ENCODE measurements at places on chromosomes 1 and 21. TPM values are rescaled to one million over a fixed set of nuclear protein-coding genes. Genes with fewer than 3 reads are reported as not detected.
A peak's percentile ranks its signal among the peaks of the same experiment; 100 is the strongest.

DNA sequence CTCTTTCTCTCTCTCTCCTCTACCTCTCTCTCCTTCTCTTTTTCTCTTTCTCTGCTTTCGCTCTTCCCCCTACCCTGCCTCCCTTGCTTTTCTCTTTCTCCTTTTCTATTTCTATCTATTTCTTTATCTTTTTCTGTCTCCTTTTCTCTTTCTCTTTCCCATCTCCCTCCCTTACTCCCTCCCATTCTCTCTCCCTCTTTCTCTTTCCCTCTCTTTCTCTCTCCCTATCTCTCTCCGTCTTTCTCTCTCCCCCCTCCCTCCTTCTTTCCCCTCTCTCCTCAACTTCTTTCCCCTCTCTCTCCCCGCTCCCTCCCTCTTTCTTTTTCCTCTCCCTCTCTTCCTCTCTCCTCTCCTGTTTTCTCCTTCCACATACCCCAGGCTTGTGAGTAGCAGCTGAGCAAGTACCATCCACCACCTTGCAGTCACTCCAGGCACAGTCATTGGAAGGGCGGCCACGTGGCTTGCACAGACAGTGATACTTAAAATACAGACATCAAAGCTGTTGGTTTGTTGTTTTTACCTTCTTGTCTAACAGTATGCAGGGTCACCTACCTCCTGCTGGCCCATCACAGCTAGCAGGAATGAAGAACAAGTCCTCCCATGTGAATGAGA, 209.1 kb upstream of the COA6 start:
- no peak for DNase-seq

DNA sequence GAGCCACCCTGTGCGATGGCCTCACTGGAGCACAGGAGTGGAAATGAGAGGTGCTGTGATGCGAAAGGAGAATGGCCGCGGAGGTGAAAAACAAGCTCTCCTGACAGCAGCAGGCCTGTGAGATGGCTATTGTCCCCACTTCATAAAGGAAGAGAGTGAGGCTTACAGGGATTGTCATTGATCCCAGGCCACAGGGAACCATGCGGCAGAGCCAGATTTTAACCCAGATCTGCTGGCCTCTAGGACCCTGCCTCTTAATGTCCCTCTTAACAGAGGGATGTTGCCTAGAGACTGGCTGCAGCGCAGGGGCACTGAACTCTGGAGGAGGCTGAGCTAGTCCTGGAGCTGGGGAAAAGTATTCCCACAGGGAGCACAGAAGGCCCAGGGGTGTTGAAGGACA, 3.1 kb upstream of the SYTL1 start:
- DNase-seq: no peak

DNA sequence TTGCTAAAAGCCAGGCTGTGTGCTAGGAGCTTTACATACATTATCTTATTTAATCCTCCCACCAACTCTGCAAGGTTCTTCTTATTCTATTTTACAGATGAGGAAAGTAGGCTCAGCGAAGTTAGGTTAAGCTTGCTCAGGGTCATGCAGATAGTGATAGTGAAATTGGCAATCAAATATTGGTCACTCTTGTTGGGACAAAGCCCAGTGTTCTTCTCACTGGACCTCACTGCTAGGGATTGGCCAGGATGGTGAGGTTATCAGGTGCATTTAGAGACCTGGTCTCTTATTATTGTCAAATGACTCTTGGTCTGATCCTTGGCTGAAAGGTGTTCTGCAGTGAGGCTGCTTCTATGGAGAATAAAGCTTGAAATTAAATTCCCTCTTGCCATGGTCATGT, 145.1 kb downstream of the CNIH3 start:
- no peak for DNase-seq

DNA sequence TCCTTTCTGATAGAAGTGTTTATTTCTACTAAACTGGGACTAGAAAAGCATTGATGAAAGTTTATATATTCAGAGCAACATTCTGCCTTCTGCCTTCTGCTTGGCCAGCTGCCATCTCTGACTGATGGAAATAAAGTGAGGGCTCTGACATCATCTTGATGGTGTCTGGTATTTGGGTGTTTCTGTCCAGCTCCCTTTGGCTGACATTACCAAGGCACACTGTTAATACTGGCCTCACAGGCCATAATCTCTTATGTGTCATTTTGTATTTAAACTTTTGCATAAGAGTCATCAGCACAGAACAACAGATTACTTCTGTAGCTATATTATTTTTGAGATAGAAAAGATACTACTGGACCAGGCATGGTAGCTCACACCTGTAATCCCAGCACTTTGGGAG, 216.9 kb downstream of the RYR2 start:
- no peak for DNase-seq

GRCh38 chr21:35420656-35421055, 371.6 kb upstream of the RUNX1 start:
- no peak for DNase-seq

DNA sequence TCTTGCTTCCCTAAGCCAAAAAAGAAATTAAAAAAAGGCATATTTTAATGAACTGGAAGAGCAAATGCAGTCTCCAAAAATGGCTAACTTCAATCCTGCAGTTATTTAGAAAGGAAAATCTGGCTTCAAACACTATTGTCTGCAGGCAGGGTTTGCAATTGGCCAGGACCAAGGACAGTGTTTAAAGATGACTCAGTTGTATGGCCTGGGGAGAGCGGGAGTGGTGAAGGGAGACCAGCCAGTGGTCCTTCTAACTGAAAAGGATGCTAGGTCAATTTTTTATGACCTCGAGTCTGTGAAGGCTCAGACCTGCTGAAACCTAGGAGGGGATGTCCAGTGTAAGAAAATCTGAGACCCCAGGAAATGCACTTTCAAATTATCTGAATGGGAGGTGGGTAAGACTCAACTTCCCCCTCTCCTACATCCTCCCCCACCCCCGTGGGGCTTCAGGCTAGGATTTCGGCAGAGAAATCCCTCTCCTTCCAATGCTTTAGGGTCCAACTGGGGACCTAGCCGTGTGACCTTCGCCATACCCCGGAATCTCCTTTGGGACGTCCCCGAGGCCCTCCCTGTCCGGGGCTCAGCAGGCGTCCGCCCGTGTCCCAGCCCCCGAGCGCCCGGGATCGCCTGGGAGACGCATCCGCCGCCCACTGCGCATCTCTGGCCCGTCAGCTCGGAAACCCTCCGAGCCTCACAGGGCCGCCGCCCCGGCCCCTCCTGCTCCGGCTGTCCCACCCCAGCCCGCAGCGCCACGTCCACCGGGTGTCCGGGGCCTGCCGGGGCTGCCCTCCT, 602 bp upstream of the RIMKLA start:
- DNase-seq: peak; percentile 0

- DNase-seq: no peak
Observed at GRCh38 chr1:212773011-212773410, 18.6 kb downstream of the NSL1 start.

DNA sequence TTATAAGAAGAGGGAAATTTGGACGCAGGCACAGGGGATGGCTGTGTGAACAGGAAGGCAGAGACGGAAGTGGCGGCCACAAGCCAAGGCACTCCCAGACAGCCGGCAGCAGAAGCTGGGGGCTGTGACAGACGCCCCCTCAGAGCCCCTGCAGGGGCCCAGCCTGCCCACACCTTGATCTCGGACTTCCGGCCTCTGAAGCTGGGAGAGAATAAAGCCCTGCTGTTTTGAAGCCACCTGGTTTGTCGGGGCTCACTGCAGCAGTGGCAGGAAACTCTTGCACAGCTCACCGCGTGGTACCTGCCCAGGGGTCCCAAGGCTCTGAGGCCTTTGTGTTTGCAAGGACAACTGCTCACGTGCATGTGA, 13.7 kb downstream of the MEGF6 start:
- no peak for DNase-seq

GSTM5 gene
- total RNA-seq: 0.06 TPM

SELE gene
- total RNA-seq: not detected

RNU5D-1 gene
- total RNA-seq: not detected

WLS gene
- not detected for total RNA-seq

HES3 gene
- not detected for total RNA-seq

APOBEC4 gene
- not detected for total RNA-seq

CRP gene
- not detected for total RNA-seq

LMOD1 gene
- not detected for total RNA-seq

All from activated naive CD8-positive, alpha-beta T cell treated with anti-CD3 and anti-CD28 coated beads for 36 hours (primary cell).